ENCODE measurements at places on chromosomes 2 and 18. TPM values are rescaled to one million over a fixed set of nuclear protein-coding genes. Genes with fewer than 3 reads are reported as not detected.

CNDP1 gene
- not detected for total RNA-seq

POTEI gene
- not detected for total RNA-seq

DLGAP1 gene
- 6.5 TPM for total RNA-seq

YES1 gene
- total RNA-seq: 26.2 TPM

C18orf54 gene
- 1.4 TPM for total RNA-seq

Measured in cardiac septum (tissue), 1 donor.